Placental pericyte (primary cell): ENCODE measurements at places on chromosomes 4 and X. TPM values are rescaled to one million over a fixed set of nuclear protein-coding genes. Genes with fewer than 3 reads are reported as not detected.

Gene C4orf50
- not detected in 2 replicates for total RNA-seq

Gene KCNIP4
- 0.29 TPM in 1 of 2 replicates, not detected in the other for total RNA-seq

Gene STK32B
- total RNA-seq: 1.3 and 2.7 TPM in 2 replicates

Gene ASB9
- 1.6 TPM in 1 of 2 replicates, not detected in the other for total RNA-seq

Gene IL2
- total RNA-seq: not detected in 2 replicates

Gene CXCR3
- not detected in 2 replicates for total RNA-seq

Gene LRCH2
- 7.4 and 13.1 TPM in 2 replicates for total RNA-seq

Gene RIBC1
- 0.14 and 0.66 TPM in 2 replicates for total RNA-seq

Gene ACSL1
- total RNA-seq: 25.1 and 26.7 TPM in 2 replicates

Gene MAML3
- total RNA-seq: 3.1 and 12.3 TPM in 2 replicates

Gene SH3RF1
- 35.9 and 67.0 TPM in 2 replicates for total RNA-seq

Gene UGT2A1
- not detected in 2 replicates for total RNA-seq

Gene KCNE5
- 0.22 and 1.3 TPM in 2 replicates for total RNA-seq

Gene KCTD8
- 0.43 TPM in 1 of 2 replicates, not detected in the other for total RNA-seq

Gene DNAAF6
- total RNA-seq: not detected in 2 replicates

Gene ITIH6
- total RNA-seq: not detected in 2 replicates

Gene MANBA
- 103 and 231 TPM in 2 replicates for total RNA-seq

Gene POU4F2
- not detected in 2 replicates for total RNA-seq

Gene BCORL1
- total RNA-seq: 1.3 and 1.6 TPM in 2 replicates

Gene RTL9
- 0.44 and 0.57 TPM in 2 replicates for total RNA-seq

Gene MAGEB10
- total RNA-seq: not detected in 2 replicates

Gene WNK3
- 0.22 and 0.29 TPM in 2 replicates for total RNA-seq

Gene IL2RG
- 0.43 TPM in 1 of 2 replicates, not detected in the other for total RNA-seq

Gene XPNPEP2
- total RNA-seq: 0.22 TPM in 1 of 2 replicates, not detected in the other

Gene GRIPAP1
- 16.6 and 23.6 TPM in 2 replicates for total RNA-seq

Gene SLC16A2
- total RNA-seq: 9.0 and 14.5 TPM in 2 replicates

Gene IL3RA
- total RNA-seq: not detected in 2 replicates

Gene PHEX
- 0.44 and 1.0 TPM in 2 replicates for total RNA-seq

Gene TBX22
- total RNA-seq: not detected in 2 replicates

Gene PARM1
- 3.7 and 12.9 TPM in 2 replicates for total RNA-seq

Gene RASL11B
- total RNA-seq: 0.66 TPM in 1 of 2 replicates, not detected in the other

Gene NAP1L5
- 3.3 and 5.2 TPM in 2 replicates for total RNA-seq

Gene FAM90A26
- not detected in 2 replicates for total RNA-seq
